GM10248 (cell line): ENCODE measurements at places on chromosomes 5 and 9.

DNA sequence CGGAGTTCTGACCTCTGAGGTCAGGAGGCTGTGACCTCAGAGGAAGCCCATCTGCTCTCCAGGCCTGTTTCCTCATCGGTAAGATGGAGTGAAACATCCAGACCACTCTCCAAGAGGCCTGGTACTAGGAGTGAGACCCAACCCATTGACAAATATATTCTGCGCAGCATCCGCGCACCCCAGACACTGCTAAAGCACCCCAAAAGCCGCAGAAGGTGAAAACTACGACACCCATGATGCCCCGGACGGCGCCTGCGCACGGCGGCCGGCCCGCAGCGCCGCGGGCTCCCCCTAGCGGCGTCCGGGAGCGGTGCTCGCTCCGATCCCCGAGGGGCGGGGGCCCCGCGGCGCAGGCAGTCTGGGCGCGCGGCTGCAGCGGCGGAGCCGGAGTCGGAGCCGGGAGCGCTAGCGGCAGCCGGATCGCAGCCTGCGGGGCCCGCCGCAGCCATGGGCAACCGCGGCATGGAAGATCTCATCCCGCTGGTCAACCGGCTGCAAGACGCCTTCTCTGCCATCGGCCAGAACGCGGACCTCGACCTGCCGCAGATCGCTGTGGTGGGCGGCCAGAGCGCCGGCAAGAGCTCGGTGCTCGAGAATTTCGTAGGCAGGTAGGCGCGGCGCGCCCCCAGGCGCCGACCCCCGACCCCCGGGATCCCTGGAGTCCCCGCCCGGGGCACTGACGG, at the start of gene DNM1:
Gene DNM1, plus strand, starts transcription at position 356 of the 683 bp plus-strand sequence. Its CDS starts 92 bp downstream, at position 448.
- DNase-seq, result peak; percentile 98

DNA sequence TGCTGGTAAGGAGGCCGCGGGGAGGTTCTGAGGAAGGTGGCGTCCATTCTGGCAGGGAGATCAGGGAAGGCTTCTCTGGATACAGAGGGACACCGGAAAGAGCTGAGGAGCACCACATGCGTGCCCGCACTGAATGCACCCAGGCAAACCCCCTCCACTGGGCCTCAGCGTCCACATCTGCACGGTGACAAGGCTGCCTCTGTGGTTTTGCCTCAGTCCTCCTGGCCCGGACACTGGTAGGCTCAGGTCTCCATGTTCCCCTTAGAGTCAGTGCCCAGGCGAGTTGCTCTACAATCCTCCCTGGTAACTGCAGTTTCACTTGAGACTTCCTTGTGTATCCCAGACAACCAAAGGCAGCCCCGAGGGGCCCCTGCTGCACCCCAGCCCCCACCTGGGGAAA, 173.3 kb downstream of the MELK start:
- DNase-seq, result no peak

DNA sequence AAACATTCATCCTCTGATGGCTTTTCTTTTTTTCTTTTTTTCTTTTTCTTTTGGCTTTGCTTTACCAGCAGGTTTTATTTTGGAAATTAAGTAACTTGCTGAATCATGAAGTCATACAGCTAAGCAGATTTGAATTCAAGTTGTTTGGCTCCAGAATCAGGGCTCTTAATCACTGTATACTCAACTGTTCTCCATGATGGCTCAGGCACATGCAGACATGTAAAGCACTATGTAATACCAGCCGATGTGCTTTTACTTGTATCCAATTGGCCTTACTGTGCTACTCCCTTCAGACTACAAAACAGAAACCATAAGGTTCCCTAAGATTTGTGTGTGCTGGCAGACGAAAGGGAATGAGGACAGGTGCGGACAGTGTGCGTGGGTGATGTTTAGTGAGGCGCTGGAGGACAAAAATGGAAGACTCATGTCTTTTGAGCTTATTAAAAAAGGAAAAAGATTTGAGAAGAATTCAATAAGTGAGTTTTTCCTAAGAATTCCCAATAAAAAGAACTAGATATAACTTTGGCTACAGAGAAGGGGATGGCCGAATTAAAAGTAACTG, 44.7 kb upstream of the OTP start:
- DNase-seq, result no peak

- no peak for DNase-seq
These were observed 190.8 kb upstream of the HAPLN1 start for GRCh38 chr5:83911367-83911919.

DNA sequence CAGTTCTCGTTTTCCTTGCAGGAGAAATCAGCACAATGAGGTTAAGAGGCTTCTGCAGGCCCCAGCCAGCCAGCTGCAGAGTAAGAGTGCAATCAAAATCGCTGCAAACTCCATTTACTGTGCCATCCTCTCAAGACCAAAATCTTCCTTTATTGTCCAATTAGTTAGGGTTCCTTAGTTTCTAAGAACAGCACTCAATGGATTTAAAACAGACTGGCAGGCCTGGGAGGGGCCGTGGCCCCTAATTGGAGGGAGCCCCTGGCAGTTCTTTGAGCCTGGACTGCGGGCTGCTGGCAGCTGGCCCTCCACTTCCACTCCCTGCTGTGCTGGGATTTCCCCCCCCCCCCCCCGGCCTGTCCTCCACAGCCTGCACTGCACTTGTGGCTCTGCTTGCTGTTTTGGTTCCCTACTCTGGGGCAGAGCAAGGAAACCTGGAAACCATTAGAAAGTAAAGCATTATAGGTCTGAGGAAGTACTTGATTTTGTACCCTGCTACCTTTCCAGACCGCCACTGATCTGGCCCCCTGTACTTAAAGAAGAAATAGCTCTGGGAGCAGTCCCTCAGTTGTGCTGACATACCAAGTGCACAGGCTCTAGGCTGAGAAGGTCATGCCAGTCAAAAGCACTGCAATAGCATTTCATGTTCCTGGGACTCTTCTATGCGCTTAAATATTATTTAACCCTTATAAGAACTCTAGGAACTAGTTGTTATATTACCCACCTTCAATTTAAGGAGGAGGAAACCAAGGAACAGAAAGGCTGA, 129.0 kb downstream of the APBA1 start:
- DNase-seq, result no peak

GRCh38 chr5:68884883-68885282, 208.9 kb upstream of the SLC30A5 start:
- no peak for DNase-seq

DNA sequence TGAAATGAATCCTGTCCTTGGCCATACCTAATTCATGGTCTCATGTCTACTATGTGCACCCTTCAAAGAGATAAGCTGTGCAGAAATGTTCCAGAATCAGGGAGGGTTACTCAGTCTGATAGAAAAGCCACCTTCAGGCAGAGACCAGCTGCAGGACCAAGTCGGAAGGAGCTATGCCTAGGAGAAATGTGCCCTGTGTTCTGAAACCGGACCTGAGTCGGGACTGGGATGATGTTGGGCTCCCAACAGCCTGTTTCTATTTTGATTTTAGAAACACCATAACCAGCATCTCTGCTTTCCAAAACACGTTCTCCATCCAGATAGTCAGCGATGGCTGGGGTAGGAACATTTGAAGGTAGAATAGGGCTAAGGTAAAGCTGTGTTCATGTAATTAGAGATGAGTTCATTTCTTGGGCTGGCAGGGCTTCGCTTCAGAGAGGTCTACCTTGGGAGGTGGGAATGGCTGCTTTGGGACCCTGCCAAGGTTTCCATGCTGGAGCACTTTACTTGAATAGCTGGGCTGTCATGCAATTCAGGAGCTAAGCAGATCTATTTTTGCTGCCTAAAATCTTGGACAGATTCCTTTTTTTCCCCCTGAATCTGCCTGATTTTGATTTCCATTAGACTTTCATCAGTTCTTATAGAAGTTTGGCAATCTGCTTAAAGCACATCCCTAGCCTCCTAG, 2.8 kb downstream of the ADCY2 start:
- DNase-seq, result no peak

DNA sequence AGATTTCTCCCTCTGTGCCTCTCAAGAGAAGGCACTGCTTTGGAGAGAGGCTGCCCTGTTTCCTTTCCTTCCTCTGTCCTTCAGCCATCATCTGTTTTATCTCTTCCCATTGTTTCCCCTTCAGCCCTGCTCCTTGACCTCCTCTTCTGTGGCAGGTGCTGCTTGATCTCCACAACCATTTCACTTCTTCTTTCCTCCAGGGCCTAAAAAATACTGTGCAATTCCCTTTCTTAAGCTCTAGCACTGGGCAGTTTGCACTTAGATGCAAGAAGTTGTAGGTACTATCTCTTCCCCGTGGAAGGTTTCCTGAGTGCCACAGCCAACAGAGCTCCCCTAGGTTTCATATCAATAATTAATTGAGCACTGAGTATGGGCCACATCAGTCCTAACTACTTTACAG, 8.8 kb upstream of the ADRB2 start:
- DNase-seq, result no peak

GRCh38 chr9:114220061-114220541, 64.8 kb downstream of the COL27A1 start:
- DNase-seq, result no peak

- DNase-seq, result no peak
These were observed 15.6 kb upstream of the EPB41L4A start for GRCh38 chr5:112434641-112435040.

- DNase-seq, result no peak
These were observed 25.2 kb downstream of the BICD2 start for GRCh38 chr9:92739346-92739970.

GRCh38 chr5:11047030-11047429, 286.0 kb upstream of the DAP start:
- no peak for DNase-seq

DNA sequence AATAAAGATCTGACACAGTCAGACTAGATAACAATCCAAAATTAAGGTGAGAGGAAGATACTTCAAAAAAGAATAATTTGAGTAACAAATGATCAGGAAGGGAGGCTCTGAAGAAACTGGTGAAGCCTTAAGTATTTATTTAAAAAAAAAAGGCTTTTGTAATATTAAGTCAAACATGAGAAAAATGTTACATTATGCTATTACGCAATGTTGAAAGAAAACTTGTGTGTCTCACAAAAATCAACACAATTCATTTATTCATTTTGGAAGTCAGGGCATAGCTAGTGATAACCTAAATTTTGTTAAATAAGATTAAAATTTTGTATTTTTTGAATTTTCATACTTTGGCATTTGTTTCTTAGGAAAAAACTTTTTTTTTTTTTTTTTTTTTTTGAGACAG, 28.2 kb downstream of the WDR41 start:
- DNase-seq, result no peak

- DNase-seq, result no peak
These were observed 7.5 kb downstream of the CATSPER3 start for GRCh38 chr5:134975078-134975715.

- no peak for DNase-seq
These were observed 142.4 kb downstream of the C9orf152 start for GRCh38 chr9:110065532-110065931.

- DNase-seq, result no peak
These were observed 2.4 kb downstream of the SURF6 start for GRCh38 chr9:133333566-133333965.

DNA sequence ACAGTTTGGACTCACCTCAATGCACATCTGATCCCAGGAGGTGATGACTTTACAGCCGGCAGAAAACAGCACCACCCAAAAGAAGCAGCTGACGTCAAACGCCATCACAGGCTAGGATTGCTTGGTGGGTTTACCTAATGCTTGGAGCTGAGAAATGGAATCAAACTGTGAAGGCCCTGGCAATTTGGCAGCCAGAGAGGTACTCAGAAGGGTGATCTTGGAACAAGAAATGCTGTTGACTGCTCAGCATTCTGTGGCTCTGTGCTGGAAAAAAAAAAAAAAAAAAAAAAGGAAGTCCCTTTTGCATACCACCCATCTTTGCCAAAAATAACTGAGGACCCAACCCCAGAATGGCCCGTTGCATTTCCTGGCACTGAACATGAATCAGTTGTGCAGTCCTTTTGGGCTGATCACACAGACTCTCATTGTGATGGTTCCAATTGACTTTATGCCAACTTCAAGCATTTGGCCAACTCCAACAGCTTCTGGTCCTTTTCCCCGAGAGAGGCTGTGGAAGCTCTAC, at the start of gene CD180:
Gene CD180, minus strand, starts transcription at position 263 of the 523 bp plus-strand sequence. Its CDS starts 158 bp downstream, at position 105.
- DNase-seq, result no peak

- DNase-seq, result no peak
These were observed 76.2 kb upstream of the ALDH1B1 start for GRCh38 chr9:38316166-38316780.

DNA sequence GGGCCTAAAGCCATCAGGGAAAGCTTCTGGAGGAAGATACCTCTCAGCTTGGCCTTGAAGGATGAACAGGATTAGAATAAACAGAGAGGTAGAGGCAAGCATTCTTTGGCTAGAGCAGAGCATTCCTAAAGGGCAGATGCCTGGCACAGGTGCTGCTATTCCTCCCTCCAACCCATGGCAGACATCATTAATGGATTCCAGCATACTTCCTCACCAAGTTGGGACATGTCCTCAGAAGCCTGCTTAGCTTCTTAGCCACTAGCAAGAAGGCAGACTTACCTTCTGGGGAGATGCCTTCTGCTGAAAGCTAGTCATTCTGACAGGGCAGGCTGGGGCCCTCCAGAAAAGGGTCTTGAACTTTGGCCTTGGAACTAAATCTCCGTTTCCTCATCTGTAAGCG, 122.0 kb downstream of the RGS3 start:
- DNase-seq, result no peak

DNA sequence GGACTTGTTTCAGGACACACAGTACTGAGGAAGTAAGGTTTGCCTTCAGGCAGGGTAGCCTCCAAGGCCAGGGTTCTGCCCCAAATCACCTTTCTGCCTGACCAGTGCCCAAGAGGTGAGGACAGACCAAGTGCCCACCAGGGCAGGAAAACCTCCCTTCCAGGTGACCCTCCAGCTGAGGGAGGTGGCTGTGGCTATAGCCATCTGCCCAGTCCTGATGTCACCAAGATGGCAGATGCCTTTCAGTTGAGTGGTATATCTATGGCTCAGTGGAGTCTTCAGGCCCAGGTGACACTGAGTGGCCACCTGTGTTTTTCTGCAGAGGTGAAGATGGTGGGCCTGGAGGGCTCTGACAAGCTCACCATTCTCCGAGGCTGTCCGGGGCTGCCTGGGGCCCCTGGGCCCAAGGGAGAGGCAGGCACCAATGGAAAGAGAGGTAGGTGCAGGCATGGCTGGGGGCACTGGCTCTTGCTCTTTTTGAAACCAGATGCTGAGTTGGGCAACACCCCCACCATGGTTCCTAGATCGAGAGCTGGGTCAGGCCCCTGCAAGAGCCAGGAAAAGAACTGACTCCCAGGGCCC, 1.7 kb downstream of the FCN2 start:
- no peak for DNase-seq

GRCh38 chr5:113000466-113000865, 23.9 kb downstream of the DCP2 start:
- no peak for DNase-seq

- no peak for DNase-seq
These were observed 6.0 kb downstream of the UBQLN1 start for GRCh38 chr9:83701769-83702168.

DNA sequence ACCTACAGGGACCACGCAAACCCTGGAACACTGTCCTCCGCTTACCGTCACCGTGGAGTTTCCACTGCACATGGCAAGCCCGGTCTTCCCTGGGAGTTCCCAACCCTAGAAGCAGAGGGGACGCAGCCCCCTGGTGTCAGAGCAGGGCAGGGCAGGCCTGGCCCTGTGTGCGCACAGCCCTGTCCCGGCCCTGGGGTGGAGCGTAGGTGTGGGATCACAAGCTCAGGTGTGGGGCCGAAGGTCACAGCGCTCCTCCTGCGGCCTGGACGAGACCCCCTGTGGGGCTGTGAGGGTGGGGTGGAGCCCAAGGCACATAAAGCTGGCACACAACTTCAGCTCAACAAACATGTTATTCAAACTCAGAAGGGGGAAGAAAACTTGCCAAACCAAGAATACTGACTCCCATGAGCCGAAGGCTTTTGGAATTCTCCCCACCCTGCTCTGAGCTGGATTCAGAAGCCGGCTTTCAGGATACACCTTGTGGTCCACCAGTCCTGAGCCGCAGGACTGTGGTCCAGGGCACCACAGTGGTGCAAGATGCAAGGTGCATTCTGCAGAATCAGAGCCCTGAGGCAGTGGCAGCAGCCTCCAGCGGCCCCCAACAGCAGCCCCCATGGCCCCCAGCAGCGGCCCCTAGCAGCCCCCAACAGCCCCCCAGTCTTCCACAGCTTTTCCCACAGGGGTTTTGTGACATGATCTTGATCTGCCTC, 11.8 kb upstream of the EXOC3 start:
- DNase-seq, result peak; percentile 81
